ENCODE measurements at places on chromosomes 3 and 15.

DNA sequence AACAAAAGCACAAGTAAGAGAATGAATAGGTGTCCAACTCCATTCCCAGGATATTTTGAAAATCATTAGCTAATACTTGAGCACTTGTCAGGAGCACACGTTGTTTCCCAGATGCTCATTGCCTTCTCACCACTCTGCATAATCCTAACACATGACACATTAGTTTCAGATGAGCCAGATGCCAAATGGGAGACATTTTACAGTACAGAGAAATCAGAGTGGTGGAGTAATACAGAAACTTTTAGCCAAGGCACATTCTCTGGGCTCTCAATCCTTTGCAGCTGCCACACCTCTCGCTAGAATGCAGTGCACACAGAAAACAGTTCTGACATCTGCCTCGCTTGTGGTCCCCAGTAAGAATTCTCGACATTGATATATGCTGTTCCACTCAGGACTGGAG, 76.6 kb downstream of the P3H2 start:
- DNase-seq = no peak

GRCh38 chr3:183911763-183912506, 27.3 kb upstream of the PARL start:
- no peak for DNase-seq

- no peak for DNase-seq
These were observed 68.6 kb upstream of the ONECUT1 start for GRCh38 chr15:52858782-52859176.

DNA sequence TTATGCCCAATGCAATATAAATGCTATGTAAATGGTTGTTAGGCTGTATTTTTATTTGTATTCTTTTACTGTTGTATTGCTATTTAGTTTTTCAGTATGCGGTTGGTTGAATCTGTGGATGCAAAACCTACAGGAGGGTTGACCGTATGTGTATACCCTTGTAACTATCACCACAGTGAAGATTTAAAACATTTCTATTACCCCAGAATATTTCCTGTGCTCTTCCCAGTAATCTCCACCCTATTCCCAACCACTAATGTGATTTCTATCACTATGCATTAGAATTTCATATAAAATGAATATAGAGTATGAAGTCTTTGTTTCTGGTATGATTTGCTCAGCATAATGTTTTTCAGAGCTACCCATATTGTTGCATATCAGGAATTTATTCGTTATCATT, 705.0 kb downstream of the MECOM start:
- DNase-seq = no peak

DNA sequence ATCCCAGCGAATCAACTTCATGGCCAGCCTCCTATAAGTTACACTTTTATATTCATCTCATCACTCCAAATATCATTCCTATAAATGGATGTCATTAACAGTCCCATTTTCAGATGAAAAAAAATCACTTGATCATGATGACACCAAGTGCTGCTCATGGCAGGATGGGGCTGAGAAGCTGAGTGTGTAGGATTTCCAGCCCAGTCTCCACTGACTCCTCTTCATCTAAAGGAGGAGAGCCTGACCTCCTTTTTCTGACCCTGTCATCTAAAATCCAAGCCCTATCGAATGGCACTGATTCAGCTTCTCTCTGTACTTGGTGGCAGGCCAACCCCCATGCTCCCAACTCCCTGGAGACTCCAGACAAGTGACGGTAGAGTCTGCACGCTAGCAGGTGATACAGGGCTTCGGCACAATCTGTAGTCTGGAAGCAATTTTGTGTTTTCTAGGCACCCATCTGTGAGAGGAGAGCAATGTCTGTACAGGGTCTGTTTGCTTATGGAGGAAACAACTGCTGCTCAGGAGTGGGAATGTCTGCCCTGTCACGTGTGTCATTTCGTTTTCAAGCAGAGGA, 103.2 kb downstream of the EPHB1 start:
- DNase-seq = no peak

DNA sequence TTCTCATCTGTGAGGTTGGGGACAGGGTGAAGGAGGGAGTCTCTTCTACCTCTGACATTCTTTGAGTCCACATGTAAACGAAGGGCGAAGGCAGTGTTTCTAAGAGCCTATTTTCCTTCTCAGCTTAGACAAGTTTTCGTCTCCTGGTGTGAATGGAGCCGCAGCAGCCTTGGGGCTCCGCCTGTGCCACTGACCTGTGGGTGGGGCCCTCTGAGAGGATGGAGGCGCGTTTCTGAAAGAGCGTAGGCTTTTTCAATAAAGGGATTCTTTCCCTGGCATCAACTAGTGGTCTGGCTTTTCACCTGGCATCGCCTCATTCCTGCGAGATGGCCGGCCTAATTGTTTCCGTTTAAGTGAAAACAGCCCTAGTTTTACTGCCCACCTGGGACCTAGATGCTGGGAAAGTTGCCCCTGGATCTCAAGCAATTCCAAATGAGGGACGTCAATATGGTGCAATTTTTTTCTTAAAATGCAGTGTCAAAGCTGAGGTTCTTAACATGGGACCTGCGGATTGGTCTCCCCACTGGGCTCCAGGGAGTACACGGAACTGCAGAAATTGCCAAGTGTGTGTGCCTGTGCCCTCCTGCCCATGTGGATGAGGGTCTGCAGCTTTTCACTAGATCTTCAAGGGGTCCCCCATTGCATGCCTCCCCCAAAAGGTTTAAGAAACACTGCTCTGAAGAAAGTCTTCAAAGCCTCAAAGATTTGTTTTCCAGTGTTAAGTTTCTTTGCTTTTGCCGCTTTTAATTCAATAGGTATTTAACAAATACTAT, 958 bp downstream of the GLDN start:
- no peak for DNase-seq

DNA sequence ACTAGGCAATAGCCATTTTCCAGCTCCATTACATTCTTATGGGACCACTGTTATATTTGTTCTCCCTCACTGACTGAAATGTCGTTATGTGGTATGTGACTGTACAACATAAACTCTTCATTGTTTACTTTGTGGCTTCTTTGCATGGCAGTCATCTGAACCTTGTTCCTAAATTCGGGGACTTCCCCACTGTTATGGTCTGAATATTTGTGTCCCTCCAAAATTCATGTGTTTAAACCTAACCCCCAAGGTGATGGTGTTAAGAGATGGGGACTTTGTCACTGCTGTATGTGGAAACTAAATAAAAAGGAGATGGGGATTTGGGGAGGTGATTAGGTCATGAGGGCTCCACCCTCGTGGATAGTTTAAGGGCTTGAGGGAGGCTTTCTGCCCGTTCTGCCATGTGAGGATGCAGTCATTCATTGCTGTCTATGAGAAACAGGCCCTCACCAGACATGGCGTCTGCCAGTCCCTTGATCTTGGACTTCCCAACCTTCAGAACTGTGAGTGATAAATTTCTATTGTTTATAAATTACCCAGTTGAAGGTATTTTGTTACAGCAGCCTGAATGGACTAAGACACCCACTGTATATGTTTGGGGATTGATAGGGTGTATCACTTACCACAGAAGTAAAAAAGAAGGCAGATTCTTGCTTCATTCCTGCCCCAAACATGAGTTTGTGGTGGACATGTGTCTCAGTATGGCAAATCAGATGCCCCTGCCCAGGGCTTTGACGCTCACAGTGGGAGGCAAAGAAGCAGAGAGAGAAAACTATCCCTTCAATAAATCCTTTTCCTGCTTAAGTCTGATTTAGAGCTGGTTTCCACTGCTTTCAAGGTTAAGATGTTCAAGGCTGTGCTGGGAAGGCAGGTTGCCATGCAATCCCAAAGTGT, 138.0 kb upstream of the UBE2E1 start:
- DNase-seq = no peak

- no peak for DNase-seq
These were observed 181.1 kb downstream of the ITPR1 start for GRCh38 chr3:4674216-4674615.

DNA sequence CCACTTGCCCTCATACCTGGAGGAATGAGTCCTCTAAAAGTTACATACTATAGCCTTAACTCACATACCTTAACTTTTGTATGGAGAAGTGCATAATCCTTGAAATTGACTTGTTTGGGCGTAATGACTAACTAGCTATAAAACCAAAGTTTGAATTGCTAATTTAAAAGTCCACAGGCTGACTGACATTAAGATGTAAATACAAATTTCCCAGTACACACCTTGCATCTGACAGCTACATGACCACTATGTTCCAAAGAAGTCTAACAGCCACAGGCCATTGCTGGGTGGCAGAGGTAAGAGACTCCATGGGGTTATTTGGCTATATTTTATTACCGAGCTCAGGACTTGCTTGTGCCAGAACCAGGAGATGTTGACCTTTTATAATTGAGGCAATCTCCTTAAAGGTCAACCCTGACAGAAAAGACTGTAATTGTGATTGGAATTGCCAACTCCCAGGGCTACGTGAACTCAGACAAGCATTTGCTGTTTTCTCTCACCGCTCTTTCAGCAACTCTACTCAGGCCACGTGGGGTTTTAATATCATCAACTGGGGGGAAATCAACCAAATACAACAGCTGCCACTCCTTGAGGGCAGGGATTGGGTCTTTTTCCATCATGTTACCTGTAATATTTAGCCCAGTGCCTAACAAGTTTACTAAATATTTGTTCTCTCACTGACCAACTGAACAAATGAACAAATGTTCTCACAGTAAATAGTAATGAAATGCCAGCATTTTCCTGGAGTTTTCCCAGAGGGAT, 139.9 kb downstream of the SEMA6D start:
- DNase-seq = no peak

DNA sequence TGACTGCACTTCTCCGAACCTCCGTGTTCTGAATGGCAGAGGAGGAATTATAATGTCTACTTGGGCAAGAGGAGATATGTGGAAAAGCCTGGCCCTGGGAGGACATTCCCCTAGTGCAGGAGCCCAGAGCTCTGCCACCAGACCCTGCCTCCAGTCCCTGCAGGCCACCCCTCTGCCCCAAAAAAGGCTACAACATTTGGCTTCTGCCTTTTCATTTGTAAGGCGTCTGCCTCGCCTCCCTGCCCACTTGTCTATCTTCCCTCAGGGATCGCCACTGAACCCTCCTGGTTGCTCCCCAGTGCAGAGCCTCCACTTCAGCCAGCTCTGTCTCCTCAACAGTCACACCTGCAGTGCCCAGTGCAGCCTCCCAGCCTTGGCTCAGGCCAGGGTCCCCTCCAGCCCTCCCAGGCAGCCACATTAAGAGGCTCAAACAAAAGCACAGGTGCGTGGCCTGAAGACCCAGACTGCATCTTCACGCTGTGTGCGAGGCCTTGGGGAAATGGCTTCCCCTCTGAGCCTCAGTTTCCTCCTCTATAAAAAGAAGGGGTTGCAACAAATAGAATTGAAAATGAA, 125.9 kb upstream of the SMAD3 start:
- no peak for DNase-seq

DNA sequence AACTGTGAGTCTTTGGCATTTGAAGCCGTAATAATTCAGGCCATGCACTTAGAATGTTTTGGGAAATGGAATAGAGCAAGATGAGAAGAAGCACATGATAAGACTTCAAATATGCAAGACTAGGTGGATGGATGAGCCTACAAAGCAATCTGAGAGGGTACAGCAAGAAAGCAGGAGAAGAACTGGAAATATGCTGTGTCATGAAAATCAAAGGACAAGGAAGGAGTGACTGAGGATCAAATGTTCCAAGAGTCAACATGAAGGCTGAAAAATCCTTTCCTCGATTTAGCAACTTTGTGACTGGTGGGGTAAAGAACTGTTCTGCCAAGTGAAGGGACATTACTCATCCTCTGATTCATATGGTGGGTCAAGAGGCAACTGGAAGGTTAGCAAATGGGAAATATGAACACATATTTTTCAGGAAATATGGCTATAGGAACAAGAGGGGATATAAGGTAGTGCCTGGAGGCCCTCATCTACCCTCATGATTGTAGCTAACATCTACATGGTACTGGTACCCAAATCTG, 803.7 kb upstream of the ARRDC4 start:
- no peak for DNase-seq

DNA sequence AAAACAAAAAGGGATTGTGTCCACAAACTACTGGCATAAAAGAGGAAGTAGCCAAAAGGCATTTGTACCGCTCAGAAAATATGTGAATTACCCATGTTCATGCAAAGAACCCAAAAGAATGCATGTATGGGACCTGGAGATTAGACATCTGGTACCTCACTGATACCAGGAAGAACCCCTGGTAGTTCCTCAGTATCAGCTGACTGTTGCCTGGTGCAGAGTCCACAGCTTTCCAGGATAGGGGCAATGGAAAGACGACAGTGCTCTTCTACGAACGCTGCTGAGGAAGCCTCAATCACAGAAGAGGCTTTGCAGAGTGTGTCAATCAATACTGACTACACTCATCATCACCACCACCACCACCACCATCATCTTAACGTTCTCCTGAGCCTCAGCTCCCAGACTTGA, 63.3 kb downstream of the ATP8B4 start:
- no peak for DNase-seq

DNA sequence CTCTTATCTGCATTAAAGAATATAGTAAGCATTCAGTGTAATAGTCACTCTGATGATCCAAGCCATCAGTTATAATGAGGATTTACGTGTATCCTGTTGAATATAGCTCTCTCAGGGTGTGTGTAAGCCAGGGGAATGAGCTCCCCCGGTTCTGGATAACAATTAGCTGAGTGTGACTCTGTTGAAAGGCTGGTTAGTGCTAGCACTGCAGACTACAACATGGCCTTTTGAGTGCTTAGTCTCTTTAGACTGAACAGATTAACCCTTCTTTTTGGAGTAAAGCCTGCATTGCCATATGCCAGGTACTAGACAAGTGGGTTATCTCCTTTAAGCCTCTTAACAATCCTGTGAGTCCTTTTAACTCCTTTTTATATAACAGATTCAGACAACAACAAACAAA, 119.5 kb downstream of the TMEM108 start:
- DNase-seq = no peak

DNA sequence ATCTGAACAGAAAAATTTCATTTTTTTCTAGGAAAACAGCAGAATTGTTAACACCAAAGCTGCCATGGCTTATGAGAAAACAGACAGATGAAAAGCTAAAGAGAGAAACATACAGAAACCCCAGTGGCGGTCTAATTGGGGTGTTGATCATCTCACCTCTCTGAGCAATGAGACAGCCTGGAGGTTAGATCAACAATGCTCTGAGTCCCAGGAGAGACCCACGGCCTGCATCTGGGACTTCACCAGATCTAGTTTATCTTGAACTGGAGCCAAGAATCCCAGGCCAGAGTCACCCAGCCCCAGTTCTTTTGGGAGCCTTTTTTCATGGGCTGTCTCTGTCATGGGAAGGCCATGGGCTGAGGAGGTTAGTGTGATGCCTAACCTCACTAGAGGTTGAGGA, 3.5 kb upstream of the GALNT15 start:
- no peak for DNase-seq

DNA sequence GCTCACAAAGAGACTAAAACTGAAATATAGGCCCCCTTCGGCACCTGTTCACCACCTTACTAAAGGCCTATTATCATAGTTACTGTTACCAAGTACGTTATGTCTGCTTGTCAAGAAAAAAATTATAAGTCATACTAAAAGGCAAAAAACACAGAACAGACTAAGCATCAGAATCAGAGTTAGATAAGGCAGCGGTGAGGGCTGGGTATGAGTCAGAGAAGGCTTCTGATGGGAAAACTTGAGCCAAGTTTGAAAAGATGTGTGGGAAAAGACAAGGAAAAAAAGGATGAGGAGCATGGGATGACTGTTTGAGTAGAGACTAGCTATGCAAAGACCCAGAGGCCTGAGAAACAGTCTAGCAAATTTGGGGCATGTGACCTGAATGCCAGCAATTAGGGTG, 387.2 kb upstream of the SGO1 start:
- DNase-seq = no peak

- no peak for DNase-seq
These were observed 44.6 kb downstream of the SH3BP5 start for GRCh38 chr3:15287565-15288330.
